Stimulated activated CD4-positive, alpha-beta T cell treated with anti-CD3 and anti-CD28 coated beads, TNF-alpha, amount 100 ng/mL, for 4 hours (primary cell): ENCODE measurements at places on chromosomes 4 and X.

DNA sequence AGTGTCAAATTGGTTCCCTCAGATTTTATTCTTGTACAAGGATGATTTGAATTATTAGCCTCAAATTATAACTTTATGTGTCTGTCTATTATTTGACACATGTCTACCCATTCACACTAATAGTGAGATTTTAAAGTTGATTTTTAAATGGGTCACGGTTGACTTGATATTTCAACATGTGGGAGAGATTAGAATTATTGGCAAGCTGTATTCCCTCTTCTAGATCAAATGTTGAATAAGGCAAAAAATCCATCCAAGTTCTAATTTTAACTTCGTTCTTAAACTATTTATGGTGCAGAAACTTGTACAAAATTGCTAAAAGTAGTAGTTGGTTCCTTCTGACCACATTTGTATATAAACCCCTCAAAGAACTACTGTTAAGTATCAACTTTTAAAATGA, 1498.0 kb downstream of the STIM2 start:
- no peak for DNase-seq

- peak; percentile 11 for DNase-seq
Measured at GRCh38 chr4:153438916-153439756, 27.0 kb upstream of the TMEM131L start.

- DNase-seq, result no peak
Measured at GRCh38 chr4:13484749-13485221, 645 bp upstream of the RAB28 start.

DNA sequence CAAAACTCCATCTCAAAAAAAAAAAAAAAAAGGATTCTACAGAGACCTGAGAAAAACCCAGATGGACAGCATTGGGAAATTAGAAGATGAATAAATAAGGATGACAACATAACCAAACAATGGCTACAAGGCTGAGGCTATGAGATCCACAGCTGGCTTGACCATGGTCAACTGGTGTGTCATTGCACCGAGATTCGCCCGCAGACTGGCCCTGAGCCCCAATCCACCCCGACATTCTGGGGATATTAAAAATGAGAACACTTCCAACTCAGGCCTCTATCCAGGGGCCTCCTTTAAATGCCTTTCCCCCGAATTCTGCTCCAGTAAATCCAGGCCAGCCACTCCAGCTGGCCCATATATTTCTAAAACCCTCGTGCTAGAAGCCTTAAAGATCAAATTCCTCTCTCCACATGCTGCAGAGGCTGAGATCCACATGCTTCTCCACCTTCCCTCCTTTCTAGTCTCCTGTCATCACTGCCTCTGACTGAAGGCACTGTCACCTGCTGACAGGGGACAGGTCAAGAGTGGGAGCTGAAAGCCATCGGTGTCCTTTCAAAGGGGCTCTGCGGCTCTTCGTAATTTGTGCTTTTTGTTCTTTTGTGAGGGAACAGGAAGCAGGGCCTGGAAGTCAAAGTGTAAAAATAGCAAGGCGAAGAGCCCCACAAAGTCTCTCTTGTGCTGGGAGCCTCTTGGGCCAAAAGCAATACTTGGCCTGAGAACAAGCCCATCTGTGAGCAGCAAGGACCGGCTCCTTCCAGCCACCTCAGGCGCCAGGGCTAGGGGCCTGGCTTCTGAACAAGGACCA, 203.7 kb downstream of the NSUN7 start:
- DNase-seq, result no peak

DNA sequence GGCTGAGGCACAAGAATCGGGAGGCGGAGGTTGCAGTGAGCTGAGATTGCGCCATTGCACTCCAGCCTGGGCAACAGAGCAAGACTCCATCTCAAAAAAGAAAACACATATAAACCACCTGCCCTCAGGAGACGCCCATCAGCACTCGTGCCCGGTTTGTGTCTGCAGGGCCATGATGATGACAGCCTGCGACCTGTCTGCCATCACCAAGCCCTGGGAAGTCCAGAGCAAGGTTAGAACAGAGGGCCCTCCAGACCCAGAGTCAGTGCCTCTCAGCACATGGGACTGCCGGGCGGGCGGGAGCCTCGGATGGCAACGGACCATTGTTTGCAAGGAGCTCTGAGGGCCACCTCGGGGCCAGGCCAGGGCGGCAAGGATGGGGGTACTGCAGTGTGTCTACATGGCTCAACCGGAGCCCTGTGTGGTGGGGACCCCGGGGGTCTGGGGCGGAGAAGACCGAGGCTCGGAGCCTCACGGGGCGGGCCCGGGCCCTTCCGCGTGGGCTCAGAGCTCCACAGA, 9.3 kb downstream of the ATP5ME start:
- DNase-seq, result no peak

DNA sequence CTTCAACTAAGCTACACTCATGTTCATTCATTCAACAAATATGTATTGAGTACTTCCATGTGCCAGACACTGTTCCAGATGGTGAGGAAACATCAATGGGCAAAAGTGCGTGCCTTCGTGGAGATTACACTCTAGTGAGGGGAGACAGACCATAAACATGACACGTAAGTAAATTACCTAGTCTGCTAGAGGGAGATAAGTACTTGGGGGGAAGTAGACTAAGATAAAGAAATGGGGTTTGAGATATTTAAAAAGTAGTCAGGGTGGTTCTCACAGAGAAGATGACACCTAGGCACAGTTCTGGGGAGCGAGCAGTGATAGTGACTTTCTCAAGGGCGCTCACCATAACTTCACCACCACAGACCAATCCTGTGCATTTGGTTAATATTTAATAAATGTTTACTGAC, 11.7 kb downstream of the JCHAIN start:
- no peak for DNase-seq

DNA sequence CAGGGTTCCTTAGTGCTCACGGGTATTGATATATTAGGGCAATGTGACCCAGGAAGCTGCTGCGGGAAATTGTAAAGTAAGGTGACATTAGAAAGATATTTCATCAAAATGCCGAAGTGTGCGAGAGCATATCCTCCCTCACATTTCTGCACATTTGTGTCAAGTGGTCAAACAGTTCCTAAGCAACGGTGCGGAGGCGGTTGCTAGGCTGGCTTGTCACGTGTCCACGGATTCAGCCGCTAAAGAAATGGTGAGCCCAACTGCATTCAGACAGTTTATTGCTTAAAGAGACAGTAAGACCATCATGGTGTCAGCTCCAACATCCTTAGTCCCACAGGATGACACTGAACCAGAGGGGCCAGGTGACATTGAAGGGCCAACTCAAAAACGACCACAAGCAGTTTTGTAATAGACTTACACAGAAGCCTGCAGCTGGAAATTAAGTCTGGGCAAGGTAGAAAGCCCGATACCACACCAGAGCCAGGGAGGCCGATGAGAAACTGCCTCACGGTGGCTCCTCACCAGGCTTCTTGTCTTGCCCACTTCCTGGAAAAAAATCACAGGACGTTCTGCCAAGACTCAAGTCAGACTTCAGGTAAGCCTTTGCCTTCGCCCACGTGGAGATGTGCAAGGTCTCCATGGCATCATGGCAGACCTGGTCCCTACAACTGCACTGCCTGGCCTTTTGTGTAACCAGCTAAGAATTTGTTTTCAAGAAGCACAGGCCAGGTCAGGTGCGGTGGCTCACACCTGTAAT, 50.4 kb downstream of the USP11 start:
- DNase-seq, result no peak

DNA sequence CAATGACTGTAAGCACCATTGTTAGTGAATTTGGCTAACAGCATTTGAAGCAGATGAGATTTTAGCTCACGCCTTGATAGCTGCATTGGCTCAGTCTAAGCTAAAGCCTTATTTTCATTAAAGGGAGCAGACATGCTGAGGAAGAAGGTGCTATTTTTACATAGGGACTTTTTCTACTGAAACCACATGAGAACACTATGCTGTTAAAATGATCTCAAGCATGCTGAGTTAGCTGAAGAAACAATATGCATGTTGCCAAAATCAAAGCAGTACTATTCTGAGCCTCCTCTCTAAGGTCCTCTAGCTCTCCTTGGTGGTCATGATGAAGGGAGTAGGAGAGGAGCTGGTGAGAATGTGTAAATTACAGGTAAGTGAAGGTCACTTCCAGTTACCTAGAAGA, 134.4 kb upstream of the JADE1 start:
- DNase-seq, result no peak

GRCh38 chr4:27514711-27515110, 654.1 kb downstream of the STIM2 start:
- no peak for DNase-seq

- DNase-seq, result no peak
Measured at GRCh38 chrX:70998411-70999027, 67.6 kb upstream of the SLC7A3 start.

DNA sequence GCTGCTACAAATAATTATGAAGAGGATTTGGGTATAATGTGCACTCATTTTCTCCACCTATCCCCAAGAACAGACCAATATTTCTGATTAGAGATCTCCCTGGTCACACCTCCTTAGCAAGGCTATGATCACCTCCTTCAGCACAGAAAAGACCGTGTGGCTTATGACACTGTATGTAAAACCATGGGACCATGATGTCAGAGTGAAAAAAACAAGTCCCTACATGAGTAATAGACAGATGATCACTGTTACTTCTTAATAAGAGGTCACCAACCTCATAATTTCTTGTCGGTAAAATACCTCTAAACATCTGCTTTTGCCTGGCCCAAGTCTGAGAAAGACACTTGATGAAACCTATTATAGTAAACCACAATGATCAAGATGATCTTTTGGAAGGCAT, 330.6 kb upstream of the F9 start:
- DNase-seq, result no peak

DNA sequence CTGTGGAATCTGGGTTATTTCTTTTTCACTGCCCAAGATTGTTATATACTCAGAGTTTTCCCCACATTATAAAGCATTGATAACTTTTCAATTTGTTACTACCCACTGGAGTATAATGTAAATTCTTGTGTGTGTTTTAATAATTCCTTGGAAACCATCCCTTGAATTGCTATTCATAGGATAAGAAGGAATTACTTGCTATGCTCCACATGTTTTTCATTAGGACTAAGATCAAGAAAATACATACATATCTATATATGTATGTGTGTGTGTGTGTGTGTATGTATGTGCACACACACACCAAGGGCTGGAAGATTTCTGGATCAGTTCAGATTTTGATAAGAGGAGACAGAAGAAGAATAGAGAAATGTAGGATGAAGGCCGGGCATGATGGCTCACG, 206.4 kb upstream of the JADE1 start:
- DNase-seq, result no peak

DNA sequence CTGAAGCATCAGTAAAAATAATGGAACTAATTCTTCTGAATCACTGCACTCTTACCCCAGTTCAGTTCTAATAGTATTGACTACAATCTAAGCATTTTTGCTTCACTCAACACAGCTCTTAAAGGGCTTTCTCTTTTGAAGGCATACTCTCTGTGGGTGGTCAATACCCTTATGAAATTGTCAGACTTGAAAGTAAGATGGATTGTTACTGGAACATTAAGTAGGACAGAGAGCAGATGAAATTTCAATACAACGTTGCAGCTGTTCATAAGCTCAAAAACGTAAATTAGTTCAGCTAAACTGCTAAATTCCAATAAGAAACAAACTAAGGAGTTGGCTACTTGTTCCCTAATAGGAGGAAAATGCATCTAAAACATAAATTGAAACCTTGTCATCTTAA, 352.3 kb upstream of the TENM3 start:
- no peak for DNase-seq

- no peak for DNase-seq
Measured at GRCh38 chrX:53422861-53423306, at the start of gene RIBC1. TSS of gene RIBC1 (plus strand) at chrX:53422873. CDS start at chrX:53426277, 3,404 bp downstream.

DNA sequence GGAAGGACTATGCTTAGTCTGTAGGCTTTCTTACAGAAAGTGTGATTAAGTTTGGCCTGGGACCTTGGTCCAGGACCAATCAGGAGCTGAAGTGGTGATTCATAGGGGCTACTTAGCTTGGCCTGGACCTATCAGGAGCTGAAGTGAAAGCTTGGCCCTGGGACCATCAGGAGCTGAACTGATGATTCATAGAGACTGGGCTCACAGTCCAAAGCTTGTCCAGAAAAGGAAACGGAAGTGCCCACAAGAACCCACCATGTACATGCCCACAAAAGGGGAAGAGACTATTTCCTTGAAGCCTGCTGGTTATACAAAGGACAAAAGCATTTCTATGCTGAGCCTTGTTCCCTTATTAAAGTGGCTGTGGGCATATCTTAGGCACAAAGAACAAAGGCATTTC, 12.6 kb downstream of the TENT5D start:
- DNase-seq, result no peak

DNA sequence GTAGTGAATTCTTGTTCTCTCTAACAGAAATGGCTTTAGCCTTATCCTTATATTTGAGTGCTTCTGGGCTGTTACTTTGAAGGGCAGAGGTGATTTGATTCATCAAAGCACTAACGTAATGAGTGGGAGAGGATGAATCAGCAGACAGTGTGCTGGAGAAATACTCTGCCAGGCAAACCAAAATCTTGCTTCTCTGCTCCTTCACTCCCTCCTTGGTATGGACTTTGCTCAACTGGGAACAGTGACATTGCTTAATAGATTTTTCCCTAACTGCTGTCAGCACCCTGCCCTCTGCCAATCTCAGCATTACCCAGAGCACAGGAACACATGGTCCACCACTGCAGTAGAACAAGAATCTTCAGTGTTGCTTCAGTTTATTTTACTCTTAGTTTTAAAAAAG, 56.0 kb downstream of the PDLIM5 start:
- no peak for DNase-seq

DNA sequence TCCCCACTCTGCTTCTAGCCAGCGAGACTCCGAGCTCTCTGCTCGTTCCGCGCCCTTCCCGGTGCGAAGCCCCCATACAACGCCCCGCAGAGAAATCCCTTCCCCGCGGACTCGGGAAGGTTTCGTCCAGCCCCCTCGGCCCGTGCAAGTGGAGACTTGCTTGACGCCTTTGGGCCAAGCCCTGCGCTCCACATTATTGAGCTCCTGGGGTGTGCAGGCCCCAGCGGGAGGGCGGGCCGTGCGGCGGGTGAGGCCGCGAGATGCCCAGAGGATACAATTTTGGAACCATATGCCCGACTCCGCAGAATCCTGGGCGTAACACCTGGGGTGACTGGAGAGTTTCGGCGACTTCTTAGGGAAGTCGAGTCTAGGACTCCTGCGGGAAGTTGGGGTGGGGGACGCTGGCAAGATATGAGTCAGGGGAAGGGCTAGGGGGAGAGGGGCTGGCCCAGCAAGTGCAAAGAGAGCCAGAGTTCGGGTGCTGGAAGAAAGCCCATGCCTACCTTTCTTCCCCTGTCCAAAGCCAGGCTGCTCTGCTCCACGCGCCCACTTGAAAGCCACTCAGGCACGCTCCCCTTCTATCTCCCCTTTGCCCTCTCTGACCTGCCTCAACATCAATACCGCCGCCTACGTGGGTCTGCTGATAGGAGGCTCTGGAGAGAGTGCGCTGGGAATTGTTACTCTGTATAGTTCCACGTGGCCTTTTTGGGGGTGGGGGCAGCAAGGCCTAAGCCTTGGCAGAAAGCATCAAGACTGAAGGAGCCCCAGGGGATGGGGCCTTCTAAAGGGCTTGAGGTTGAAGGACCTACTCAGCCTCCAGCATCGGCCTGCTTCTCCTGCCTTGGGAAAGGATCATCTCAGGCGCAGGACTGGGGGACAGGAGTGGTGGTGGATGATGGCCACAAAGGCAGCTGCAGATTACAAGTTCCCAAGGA, 1.2 kb upstream of the ELF4 start:
- no peak for DNase-seq
